Central memory CD4-positive, alpha-beta T cell (primary cell): ENCODE measurements at places on chromosomes 4 and X.
A peak's percentile ranks its signal among the peaks of the same experiment; 100 is the strongest.

- DNase-seq, result no peak
Observed at GRCh38 chr4:77560170-77560569, 45.5 kb upstream of the CXCL13 start.

DNA sequence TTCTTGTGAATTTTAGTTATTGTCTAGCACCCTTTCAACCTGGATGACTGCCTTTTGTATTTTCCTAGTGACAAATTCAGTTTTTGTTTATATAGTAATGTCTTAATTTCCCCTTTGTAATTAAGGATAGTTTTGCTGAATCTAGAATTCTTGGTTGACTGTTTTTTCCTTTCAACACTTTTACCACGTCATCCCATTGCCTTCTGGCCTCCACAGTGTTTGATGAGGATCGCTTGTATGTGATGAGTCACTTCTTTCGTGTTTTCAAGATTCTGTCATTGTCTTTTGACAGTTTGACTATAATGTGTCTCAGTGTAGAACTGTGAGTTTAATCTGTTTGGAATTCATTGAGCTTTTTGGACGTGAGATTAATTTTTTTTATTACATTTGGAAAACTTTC lies 30.1 kb downstream of the KDM6A start:
- no peak for DNase-seq

DNA sequence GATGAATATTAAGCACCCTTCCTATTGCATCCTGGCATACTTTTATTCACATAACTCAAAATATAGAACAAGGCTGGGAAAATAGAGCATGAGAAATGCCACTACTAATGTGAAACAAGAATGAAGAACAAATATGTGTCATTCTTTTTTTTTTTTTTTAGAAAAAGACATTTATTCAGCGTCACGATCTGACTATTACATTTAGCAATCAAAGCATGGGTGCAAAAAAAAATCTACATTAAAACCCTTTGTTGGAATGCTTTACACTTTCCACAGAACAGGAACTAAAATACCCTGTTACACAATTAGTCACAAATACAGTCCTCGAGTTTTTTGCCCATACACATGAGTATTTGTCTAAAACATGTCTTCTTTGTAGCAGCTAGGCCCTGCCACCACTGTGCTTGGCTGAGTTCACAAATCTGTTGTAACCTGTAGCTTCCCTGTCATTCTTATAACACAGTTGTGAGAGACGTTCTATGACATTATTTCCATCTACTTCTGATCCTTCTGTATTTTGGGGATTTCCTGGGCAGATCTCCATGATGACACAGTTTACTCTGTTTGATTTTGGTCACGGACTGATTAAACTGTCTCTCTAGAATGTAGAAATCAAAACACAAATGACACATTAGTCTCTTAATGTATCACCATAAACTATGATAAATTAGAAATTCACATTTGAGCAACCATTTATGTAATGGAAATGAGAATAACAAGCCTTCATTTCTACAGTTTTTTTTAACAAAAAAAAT lies 9.4 kb upstream of the TET2 start:
- no peak for DNase-seq

DNA sequence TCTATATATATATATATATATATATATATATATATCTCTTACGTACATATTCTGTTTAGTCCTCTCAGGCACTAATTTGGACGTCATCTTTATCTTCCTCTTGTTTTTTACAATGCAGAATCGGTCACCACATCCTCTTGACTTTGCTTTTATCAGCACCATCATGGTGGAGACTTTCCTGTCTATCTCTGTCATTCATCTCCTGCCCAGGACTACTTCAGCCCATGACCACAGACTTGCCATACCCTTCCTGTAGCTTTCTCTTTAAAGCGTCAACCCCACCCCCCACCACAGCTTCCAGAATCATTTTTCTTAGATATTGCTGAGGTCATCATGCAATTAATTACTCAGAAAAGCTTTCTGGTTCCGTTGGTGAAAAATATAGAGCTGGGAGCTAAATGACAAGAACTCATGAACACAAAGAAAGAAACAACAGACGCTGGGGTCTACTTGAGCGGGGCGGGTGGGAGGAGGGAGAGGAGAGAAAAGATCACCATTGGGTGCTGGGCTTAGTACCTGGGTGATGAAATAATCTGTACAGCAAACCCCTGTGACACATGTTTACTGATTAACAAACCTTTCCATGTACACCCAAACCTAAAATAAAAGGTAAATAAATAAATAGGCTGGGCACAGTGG lies 30.5 kb upstream of the PRKX start:
- DNase-seq, result peak; percentile 84

GRCh38 chr4:184294606-184295133 lies 77.0 kb upstream of the ENPP6 start:
- DNase-seq, result no peak

DNA sequence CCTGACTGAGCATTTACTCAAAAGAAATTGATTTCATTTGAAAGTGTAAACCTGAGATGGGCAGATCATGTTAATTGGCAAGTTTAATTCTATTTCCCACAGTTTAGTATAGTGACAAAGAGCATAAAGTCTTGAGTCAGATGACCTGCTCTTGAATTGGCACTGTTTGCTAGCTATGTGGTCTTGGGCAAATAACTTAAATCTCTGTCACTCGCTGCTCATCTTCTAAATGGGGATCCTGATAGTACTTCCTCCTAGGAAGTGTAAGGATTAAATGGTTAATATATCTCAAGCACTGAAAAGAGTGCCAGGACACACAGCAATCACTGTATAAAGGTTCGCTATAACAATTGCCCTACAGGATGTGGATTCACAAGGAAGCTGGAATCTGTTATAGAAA lies 242.8 kb upstream of the JADE1 start:
- DNase-seq, result no peak

GRCh38 chrX:55907968-55908607 lies 190.5 kb downstream of the RRAGB start:
- DNase-seq, result peak; percentile 41

- DNase-seq, result no peak
Observed at GRCh38 chrX:24876530-24877287, 139.1 kb downstream of the ARX start.

DNA sequence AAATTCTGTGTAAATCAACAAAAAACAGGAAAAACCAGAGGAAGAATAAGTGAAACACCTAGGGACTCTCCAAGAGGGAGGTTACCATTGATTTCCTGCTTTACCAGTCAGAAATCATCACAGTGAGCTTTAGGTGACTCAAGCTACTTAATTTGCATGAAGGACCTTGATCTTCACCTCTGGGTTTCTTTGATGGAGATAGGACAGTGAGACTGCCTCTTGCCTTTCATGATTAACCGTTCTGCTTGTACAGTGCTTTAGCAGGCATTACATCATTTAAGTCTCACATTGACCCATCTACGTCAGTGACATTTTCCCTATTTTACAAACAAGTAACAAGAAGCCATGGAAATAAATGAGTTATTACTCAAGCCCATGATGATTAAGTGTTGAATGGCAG lies 3.4 kb upstream of the GK start:
- DNase-seq, result peak; percentile 19

DNA sequence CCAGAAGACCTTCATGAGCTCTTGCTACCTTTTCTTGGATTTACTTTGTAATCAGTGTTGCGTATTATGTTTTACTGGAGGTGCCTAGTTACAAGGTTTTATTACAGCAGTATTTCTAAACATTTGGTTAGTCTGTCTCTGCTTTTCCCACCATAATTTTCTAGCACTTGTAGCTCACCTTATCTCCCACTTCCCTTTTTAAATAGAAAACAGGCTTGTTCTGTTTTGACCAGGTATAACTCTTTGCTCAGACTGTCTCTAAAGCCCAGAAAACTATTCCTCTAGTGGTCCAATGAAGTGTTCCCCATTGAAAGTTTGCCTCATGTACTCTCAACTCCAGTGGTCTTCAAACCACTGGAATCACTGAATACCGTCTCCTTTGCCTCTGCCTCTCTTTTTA lies 43.9 kb downstream of the AFF1 start:
- DNase-seq, result no peak

DNA sequence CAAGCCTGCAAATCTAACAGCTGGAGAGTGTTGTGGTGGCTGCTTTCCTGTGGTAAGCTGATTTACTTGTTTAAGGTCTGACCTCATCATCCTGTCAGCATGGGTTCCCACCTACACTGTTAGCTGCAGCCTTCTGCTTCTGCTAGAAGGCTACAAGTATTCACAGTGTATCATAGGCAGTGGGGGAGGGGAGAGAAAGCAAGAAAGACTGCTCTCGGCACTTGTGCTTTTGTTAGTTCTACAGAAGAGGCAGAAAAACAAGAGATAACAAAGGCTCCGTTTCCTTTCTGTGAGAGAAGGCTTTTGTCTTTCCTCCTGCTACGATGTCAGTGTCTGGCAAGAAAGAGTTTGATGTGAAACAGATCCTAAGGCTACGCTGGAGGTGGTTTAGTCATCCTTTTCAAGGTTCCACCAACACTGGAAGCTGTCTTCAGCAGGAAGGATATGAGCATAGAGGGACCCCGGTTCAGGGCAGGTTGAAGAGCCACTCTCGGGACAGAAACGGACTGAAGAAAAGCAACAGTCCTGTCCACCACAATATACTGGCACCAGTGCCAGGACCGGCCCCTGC lies at the start of gene KLHL4:
Gene KLHL4, plus strand, starts transcription at position 232 of the 571 bp plus-strand sequence. Its CDS starts 92 bp downstream, at position 324.
- DNase-seq, result no peak

- DNase-seq, result no peak
Observed at GRCh38 chrX:113726466-113726865, 857.4 kb upstream of the HTR2C start.

DNA sequence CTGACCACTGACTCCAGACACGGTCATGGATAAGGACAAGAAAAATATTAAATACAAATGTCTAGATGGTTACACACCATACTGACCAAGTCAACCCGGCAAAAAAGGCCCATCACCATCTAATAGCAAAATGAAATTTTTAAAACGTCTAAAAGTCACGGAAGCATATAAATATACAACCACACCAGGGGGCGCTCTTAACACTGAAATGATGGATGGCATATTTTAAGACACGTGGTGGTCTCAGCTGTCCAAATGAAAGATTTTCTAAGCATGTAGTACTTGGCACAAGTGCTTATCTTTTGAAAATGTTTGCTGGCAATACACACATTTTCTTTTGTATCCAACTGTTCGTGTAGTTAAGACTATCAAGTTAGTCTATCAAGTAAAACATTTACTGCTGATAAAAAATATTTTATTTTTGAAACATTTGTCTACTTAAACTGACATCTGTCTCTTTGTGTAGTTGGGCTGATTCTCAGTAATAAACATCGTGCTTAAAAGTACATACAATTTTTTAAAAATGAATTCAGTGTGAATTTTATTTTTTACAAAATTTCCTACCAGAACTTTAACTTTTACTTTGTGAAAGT lies 64.6 kb downstream of the COX7B2 start:
- DNase-seq, result peak; percentile 20

DNA sequence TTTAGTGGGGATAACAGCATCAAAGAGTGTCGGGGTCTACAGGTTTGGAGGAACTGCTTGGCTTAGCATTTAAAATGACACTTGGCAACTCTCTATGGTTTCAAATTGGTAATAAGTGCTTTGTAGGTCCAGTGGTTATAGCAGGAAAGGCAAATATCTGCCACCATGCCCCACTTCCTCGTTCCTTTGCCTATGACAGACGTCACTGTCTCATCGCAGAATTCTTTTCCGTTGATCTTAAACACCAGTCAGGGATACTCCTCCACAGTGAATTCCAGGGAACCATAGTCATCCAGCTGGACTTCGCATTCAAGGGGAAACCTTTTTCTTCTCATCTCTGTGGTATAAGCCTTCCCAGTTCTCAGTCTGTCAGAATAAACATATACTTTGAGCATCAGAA lies 319.1 kb downstream of the GPAT3 start:
- DNase-seq, result no peak

- DNase-seq, result no peak
Observed at GRCh38 chrX:64843224-64843623, 133.0 kb downstream of the ZC4H2 start.

- no peak for DNase-seq
Observed at GRCh38 chrX:149992918-149993317, 54.6 kb upstream of the EOLA2 start.
